ENCODE measurements at places on chromosomes 13 and 19.
A peak's percentile ranks its signal among the peaks of the same experiment; 100 is the strongest.

GRCh38 chr13:99366075-99366987, 59.1 kb upstream of the GPR183 start:
- no peak for DNase-seq

- peak; percentile 63 for DNase-seq
These were observed 144.1 kb upstream of the TMTC4 start for GRCh38 chr13:100818711-100819110.

DNA sequence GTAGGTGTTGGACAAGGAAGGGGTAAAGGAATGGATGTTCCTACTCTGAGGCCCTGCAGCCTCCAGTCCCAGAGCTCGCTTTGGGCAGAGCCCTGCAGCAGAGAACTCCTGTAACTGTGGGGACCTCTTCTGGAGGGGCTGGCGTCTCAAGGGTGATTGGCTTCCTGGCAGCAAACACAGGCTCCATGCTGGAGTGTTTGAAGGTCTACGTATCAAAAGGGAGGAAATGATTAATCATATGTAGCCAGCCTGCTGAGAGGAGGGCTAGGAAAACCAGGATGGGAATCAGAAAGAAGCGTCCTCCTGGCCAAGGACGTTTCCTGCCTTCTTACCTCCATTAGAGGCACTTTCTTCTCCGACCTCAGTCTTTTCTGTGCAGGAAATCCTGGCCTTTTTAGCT, 208.5 kb downstream of the TSHZ3 start:
- no peak for DNase-seq

DNA sequence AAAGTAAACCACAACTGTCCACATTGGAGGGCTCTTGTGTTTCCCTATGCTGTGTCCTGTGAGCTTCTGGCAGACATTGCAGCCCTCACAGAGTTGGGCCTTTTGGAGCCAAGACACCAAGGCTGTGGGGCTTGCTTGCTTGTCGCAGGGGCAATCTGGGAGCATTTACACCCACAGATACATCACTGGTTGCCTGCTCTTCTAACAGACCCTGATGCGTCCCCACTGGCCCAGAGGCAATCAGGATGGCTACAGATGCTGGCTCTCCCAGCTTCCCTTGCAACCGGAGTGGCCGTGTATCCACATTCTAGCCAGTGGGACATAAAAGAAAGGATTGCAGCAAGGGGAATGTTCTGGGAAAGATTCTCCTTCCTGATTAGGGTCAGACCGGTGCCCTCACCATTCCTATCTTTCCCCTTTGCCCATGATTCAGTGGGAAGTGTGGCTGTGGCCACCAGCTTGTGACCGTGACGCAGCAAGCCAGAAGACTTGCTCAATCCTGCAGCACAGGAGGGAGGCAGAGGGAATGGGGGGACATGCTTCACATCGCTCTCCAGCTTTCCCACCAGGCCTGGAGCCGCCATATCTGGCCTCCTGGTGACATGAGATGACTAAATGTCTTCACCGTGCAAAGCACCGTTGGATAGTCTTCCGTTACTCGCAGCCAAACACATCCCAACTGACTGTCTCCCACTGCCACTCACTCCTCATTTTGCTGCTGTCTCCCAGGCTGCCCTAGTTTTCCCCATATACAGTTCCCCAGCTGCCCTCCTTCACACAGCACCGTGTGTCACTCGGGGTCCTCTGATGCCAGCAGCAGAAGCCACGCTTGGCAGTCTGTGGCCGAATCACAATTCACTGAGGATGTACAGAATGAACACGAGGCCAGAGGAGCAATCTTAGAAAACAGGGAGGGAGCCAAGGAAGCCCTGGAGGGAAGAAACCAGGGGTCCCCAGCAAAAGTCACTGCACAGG, 151.0 kb downstream of the DPF1 start:
- DNase-seq: no peak

DNA sequence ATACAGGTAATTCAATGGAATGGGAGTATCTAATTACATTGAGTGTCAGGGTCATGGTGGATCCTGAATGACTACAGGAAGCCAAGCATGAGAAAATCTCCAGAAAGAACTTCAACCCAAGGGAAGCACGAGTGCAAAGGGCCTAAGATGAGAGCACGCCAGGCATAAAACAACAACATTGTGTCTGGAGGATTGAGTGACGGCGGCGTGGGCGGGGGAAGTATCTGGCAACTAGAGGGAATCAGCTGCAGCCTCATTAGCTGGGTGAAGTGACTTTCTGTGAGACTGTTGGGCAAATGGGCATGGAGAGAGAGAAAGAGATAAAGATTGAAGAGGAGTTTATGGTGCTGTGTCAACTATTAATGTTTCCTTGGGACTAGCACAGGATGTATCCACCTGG, 194.3 kb downstream of the GPC6 start:
- no peak for DNase-seq
